Activated CD4-positive, CD25-positive, alpha-beta regulatory T cell treated with anti-CD3 and anti-CD28 coated beads, Interleukin-2, amount 50 U/mL, for 72 hours (primary cell): ENCODE measurements at places on chromosomes 2 and 18.
A peak's percentile ranks its signal among the peaks of the same experiment; 100 is the strongest.

DNA sequence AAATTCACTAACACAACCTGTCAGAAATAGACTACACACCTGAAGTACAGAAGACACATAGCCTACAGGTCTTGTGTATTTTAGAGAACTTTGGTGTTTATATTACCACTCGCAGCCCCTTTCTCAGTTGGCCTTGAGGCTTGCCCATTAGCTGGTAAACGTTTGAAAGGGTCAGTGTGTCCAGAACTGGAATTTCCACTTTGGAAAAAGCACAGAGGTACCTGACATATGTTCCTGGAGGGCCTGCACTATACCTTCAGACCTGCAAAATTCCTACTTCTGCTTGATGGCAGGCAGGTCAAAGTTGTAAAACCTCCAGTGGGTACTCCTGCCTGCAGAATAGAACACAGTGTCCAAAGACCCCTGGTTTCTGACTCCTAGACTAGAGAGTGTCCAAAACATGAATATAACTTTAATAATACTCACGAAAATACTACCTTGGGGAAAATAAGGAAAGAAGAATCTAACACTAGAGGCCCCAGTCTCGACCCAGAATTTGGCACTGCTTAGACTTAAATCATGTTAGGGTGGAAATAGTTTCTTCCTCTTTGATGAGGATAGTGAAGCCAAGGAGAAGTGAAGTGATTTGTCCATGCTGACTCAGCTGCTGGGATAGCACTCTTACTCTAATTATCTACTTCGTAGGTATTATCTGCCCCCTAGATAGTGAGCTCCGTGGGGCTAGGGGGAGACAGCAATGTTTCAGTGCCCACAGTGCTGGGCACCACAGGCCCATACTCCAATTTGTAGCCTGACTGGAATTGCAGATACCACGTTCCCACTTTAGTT is 2.8 kb downstream of the KCTD1 start:
- no peak for DNase-seq

DNA sequence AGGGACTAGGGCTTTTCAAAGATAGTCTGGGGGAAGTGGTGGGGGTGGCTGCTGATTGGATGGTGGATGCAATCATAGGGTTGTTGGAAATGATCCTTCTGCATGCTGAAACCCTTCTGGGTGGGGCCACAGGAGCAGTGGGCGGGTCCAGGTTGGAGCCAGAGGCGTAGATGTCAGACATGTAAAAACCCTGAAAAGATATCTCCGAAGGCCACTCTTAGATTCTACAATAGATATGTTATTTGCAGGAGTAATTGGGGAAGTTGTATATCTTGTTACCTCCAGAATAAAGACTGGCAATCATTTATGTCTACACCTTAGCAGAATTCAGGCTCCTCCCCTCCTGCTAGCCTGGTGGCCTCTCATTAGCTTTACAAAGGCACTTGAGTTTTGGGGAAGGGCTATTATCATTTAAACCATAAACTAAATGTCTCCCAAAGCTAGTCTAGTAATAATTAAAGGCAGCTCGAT is 8.2 kb upstream of the FAM98A start:
- no peak for DNase-seq

DNA sequence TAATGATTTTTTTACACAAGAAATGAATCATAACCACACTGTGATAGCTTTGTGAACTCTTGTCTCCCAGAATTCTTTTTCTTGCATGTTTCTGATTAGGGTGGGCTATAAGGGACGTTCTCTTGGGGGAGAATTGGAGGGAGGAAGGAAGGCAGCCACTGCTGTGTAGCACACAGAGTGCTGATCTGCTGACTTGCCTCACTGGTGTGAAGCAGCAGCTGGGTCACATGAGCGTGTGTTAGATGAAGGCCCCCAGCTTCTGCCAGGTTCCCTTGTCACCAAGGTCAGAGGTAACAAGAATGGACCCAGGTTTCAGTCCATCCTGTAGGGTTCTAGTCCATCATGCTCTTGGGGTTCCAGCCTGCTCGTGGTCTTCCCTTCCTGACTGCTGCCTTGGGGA is 107.4 kb upstream of the GLI2 start:
- no peak for DNase-seq

- peak; percentile 45 for DNase-seq
Measured at GRCh38 chr2:2057125-2057721, 273.9 kb downstream of the MYT1L start.

GRCh38 chr2:200365209-200365608 is 58.7 kb downstream of the SPATS2L start:
- no peak for DNase-seq

- no peak for DNase-seq
Measured at GRCh38 chr2:43513216-43513615, 82.6 kb downstream of the THADA start.

DNA sequence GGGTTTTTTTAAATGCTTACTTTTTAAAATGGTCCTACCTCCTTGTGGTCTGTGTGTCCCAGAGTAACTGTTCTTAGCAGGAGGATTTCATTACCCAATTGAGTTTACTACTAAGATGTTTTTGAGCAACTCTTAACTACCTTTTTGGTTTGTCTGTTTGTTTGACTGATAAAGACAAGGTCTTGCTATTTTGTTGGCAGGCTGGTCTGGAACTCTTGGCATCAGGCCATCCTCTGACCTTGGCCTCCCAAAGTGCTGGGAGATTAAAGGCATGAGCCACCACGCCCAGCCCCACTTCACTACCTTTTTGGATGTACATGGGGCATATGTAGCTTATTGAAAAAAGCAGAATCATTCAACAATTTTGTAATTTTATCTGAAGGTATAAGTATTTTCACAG is 14.9 kb downstream of the MRPS9 start:
- no peak for DNase-seq

GRCh38 chr2:220916931-220917330 is 655.2 kb downstream of the EPHA4 start:
- DNase-seq = no peak

- peak; percentile 32 for DNase-seq
Measured at GRCh38 chr2:171523088-171524017, 1.1 kb downstream of the CYBRD1 start.

- DNase-seq = no peak
Measured at GRCh38 chr2:37585295-37585908, 86.0 kb downstream of the CDC42EP3 start.

DNA sequence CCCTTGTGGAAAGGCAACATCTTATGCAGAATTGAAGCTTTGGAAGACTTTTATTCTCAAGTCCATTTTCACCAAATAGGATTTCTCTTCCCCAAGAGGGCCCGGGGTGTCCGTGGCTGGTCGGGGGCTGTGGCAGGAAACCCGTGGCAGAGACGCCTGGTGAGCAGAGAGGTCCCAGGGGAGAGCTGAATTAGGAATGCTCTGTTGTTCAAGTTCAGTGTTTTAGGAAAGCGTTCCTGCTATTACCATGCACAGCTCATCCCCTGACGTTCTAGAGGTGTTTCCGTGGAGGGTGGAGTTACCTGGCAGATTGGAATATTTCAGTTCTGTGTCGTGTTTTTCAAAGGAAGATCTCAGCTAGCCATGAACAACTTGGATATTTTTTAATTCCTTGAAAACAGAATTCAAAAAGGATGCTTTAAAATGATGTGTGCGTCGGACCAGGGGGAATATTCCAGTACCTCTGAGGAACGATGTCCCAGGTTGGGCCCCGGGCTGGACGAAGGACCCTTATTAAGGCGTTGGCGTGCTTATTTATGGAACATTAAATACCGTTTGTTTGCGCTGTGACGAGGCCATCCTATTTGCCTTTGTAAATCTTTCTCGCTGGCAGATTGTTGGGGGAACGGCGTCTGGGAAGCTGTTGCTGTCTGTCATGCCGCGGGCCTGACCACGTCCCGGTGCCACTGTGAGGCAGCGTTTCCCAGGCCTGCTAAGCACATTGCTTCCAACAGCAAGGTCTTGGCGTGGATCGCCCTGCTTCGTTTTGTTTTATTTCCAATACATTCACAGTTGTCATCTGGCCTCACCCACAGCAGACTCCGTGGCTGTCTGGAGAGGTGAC is 8.2 kb downstream of the NFATC1 start:
- DNase-seq = no peak

DNA sequence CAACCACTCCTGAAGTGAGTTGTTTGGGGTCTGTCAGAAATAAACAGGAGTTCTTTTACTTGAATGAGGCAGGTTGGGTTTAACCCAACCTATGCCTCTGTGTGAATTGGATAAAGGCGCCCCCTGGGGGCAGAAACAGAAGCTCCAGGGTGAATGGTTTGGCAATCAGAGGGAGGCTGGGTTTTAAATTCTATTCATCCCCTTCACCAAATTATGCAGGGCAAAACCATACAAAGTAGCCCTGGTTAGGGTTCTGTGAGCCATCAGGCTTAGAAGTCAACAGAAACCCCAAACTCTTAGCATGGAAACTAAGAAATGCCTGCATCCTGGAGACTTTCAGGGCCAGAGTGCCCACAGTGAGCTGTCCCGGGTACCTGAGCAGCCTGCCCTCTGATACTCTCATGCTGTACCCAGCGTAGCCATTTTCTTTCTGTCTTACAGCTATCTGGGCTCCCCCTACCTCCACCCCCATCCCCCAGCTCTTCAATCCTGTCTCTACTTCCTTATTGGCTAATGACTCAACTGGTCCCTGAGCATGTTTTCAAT is 241.5 kb downstream of the ICOS start:
- peak; percentile 73 for DNase-seq

DNA sequence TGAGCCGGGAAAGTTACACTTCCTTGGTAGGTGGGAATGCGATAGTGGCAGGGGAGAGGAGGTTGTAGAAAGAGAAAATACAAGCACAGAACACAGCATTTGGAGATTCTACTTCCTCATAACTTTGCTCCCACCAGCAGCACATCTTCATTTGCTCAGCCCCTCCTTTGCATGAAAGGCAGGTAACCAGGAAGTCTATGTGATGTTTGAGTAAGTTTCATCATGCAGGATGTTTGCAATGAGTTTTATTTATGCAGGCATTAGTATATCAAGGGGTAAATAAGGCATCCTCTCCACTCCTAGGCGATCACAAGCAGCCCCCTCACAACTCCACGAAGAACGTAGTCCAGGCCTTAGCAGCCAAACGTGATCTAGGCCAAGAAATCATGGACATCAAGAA is 5.0 kb downstream of the RNF152 start:
- no peak for DNase-seq

- no peak for DNase-seq
Measured at GRCh38 chr2:133324150-133324561, 244.1 kb downstream of the NCKAP5 start.

DNA sequence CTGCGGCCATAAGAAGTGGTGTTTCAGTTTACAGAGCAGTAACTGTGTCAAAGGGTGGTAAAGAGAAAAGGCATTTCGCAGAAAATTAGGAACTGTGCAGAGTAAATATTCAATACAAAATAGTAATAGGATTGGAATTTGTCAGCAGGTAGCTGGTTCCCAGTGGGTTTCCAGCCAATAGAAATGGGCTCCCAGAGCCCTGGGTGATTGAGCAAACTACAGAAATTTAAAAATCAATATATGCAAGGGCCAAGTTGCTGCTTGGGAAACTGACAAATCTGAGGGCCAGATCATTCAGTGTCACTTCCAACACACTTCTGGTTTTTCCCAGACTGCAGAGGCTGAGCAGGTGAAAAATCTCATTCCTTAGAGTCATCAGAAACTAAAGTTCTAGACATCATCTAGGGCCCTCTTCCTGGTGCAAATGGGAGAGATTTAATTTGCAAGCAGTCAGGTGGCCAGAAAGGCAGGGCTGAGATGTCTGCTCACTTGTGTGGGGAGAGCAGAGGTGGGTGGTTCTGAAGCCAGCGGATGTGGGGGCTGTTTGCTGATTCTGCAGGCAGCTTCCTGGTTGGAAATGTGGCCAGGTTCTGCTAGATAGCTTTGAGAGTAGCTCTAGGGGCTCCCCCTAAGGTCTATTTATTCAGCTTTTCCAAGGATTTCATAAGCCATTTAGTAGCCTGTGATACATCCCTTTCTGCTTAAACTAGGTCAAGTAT is 182.4 kb downstream of the NCK2 start:
- no peak for DNase-seq

DNA sequence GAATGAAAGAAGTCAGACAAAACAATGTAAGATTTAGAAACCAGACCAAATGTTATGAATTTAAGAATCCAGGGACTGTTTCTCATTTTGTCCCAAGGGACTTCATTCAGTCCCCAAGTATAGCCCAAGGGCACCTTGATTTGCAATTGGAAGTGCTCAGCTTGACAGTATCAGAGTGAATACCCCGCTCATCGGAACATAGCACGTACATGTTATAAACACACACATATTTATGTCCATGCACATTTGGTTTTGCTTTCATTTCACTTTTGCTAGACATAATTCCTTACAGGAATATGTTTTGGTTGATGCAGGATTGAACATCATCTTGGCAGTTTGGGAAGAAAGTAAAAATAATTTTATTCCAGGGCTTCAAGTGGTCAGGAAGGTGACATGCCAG is 100.2 kb downstream of the PID1 start:
- no peak for DNase-seq

DNA sequence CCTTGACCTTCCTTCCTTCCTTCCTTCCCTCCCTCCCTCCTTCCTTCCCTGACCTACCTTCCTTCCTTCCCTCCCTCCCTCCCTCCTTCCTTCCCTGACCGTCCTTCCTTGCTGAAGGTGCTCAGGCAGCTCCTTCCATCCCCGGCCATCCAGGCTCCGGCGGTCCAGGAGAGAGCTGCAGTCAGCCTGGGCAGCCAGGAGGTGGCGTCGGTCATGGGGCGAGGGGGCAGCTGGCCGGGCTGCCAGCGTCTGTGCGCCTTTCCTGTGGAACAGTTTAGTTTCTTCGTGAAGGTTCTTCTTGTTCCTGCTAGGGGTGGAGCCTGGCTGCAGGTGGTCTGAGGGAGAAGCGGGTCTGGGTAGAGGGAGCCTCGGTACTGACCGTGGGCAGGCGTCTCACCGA is 15.7 kb downstream of the GPR35 start:
- DNase-seq = no peak

DNA sequence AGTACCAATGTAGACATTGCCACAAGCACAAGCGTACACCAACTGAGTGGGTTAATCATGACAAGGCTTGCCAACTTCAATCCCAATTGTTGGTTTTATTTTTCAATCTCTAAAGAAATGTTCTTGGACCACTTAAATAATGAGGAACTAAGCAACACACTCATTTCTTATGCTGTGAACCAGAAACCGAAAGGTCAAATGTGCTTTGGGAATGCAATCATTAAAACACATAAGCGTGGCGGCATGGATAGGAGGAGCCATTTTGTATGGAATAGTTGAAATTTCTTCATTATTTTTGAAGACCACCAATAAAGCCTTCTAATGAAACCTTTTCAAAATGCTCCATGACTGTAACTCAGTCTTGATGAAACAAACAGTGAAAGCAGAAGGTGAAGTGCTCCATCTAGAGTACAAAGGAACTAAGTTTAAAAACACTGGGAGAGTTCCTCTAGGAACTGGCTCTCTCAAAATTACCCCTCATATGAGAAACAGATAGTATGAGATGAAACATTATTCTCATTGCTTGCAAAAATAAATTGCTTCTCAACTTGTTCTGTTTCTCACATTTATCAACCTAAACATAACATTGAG is 113.2 kb upstream of the CHST9 start:
- DNase-seq = no peak

GRCh38 chr2:30656079-30656478 is 151.2 kb downstream of the CAPN13 start:
- DNase-seq = no peak

- no peak for DNase-seq
Measured at GRCh38 chr2:224432003-224432579, 30.2 kb upstream of the FAM124B start.

GRCh38 chr2:239285932-239286230 is 114.9 kb downstream of the HDAC4 start:
- DNase-seq = no peak

GRCh38 chr2:187989925-187990623 is 301.6 kb upstream of the GULP1 start:
- no peak for DNase-seq
